ENCODE measurements at places on chromosomes 1 and 21. TPM values are rescaled to one million over a fixed set of nuclear protein-coding genes. Genes with fewer than 3 reads are reported as not detected.

DNA sequence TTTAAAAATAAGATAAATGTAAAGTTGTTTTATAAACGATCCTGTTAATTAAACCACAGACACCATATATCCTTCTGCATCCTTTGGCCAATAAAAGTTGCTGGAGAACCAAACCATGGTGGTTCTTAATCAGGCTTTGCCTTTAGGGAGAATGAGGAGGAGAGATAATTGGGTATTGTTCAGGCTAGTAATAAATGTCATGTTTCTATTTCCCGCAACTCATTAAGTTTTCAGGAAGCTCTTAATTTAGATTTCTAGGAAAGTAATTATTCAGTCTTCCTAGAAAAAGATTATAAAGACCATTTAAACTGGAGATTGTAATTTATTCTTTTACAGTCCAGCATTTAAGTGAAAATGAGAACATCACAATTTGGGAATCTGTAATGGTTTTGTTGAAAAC lies 34.5 kb downstream of the RAB4A start:
- DNase-seq, result no peak

- peak; percentile 44 for DNase-seq
These were observed 36.1 kb upstream of the KHDRBS1 start for GRCh38 chr1:31977385-31978131.

- no peak for DNase-seq
These were observed 77.0 kb downstream of the SKI start for GRCh38 chr1:2304921-2305681.

DNA sequence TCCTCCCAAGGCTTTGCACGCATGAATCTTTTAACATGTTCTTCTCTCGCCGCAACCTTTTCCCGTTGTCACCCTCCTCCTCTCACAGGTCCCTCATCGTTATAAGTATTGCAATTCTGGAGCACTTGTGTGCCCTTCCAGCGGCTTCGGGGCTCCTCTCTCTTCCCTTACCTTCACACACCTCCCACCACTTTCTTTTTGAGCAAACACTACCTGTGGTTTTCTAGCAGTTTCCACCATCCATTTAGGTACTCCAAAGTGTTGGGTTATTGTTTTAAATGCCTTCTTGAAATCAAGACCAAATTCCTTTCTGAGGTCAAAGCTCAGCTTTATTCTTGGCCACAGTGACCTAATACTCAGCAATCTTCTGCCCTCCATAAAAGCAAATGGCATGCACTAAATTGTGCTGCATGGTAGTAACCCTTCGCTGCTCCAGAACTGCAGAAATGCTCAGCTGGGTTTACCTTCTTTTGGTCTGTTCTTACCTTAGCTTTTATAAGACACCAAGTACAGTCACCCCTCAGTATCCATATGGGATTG lies 472.4 kb downstream of the SETD4 start:
- no peak for DNase-seq

DNA sequence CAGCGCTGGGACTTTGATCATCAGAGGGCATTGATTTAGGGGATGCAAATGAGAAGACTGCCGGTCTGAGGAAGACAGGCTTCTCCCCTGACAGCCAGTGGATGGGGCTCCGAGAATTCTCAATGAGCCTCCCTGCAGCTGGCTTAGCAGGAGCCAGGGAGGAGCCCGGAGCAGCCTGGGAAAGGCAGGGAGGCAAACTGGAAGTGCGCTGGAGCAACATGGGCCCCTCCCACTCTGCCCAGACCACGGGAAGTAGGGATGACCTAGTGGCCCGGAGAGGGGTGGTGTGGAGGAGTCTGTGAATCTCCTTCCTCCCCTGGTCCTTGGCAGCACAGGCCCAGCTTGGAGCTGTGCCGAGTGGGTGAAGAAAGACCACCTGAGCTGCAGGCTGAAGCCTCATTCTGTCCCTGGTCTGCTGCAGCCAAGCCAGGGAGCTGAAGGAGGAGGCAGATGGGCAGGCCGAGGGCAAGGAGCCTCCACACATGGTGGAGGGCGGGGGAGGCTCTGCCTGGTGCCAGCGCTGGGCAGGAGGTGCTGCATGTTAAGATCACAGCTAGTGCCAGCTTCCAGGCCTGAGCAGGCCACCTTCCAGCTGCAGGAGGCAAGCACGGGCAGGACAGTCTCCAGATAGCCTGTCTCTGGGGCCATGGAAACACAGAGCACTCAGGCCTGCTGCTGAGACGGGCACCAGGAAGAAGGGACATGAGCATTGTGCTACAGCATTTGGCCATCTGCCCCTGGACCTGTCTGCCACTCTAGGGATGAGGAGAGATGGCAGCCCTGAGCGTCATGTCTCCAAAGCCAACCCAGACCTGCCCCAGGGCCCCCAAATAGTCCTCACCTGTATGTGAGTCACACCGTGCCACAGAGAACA lies 12.2 kb upstream of the CLSTN1 start:
- DNase-seq, result peak; percentile 15

The LORICRIN gene
- not detected for total RNA-seq

The AMY2A gene
- total RNA-seq, result not detected

The PLA2G2C gene
- not detected for total RNA-seq

The PKLR gene
- total RNA-seq, result not detected

Measured in endothelial cell of umbilical vein (primary cell).